ENCODE measurements at places on chromosomes 12 and 14.
A peak's percentile ranks its signal among the peaks of the same experiment; 100 is the strongest.

GRCh38 chr14:96584199-96584906, 82.2 kb downstream of the PAPOLA start:
- DNase-seq = peak; percentile 28

- DNase-seq = no peak
Measured at GRCh38 chr14:99576304-99576703, 27.7 kb downstream of the CCDC85C start.

- no peak for DNase-seq
Measured at GRCh38 chr12:65302891-65303290, 24.4 kb downstream of the MSRB3 start.

DNA sequence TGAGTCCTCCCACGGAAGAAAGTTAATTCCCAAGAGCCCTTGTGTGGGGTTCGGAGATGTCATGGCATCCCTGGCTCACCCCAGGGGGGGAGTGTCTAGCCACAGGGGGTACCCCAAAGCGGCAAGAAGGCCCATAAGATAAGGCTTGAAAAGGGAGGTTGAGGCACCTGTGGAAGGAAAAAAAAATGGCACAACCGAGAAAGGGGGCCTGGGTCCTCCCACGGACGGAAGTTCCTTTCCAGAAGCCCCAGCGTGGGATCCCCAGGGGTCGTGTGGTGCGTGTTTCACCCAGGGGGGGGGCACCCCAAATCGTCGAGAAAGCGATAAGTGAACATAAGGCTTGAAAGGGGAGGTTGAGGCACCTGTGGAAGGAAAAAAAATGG, 266.7 kb downstream of the ALG10 start:
- no peak for DNase-seq

- DNase-seq = no peak
Measured at GRCh38 chr14:28931999-28932398, 165.4 kb downstream of the FOXG1 start.

DNA sequence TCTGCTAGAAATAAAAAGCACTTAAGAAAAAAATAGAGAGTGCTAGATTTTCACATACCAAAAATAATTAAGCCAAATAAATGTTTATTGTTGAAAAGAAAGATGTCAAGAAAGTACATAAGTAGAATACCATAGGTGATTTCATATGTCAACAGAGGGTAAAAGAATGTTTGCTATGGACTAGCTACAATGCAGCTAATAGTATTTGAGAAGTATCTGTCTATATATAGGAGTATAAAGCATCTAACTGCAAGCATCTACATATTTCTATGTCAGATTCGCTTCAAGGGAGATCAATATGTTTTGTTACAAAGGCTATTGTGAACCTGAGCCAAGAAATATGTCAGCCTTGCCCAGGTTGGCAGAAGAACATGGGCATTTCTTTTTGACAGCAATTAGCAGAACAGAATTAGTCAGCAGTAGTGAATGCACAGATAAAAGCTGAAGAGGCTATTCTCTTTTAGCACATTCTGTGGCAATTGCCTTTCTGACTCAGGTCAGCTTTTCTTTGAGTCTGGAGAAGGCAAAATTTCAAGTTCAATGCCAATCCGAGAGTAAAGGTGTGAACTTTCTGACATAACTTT, 140.1 kb downstream of the ALG10B start:
- no peak for DNase-seq

DNA sequence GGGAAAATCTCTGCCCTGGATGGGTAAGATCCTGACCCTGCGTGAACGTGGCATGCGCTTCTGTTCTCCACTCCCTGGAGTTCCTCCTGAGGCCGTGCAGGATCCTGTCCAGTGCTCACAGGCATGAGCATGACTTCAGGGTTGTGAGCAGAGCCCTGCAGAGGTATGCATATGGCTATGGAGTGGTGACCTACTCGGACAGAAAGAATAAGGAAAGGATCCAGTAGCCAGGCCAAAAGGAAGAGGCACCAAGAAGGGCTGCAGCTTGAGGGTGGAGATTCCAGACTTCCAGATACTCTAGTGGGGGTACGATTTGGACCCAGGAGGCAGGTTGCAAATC, 20.8 kb upstream of the CD27 start:
- DNase-seq = no peak

DNA sequence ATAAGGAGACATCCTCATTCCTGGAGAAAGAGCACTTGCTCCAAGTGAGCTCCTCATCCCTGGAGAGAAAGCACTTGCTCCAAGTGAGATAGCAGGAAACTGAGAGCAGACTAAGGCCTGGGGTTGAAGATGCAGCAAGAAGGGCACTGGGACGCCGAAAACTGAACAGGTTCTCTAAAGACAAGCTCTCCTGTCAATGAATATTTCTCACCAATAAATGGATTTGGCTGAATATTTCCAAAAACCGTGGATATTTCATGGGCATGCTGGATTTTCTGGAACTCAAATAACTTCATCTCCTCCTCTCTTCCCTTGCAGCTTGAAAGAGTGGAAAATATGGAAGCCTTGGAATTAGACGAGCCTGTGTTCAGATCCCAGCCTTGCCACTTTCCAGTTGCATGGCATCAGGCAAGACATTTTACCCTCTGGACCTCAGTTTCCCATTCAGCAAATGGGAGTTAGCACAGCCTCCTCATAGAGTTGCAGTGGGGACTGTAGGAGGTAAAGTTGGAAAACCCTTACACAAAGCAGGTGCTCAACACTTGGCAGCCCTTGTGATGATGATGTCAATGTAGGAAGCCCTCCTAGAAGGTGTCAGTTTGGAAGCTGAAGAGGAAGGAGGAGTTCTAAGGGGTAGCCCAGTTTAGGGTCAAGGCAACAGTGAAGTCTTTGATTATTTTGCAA, 4.4 kb upstream of the KRT76 start:
- DNase-seq = no peak

- no peak for DNase-seq
Measured at GRCh38 chr12:57657744-57658143, 24.7 kb upstream of the B4GALNT1 start.

GRCh38 chr12:102763471-102763870, 153.6 kb downstream of the PAH start:
- DNase-seq = no peak

GRCh38 chr12:123441523-123442164, 5.2 kb upstream of the RILPL2 start:
- DNase-seq = peak; percentile 45

Data from activated CD4-positive, alpha-beta T cell treated with anti-CD3 and anti-CD28 coated beads, Interleukin-2, amount 50 U/mL, for 16 hours (primary cell).